ENCODE measurements at places on chromosomes 12 and 14. TPM values are rescaled to one million over a fixed set of nuclear protein-coding genes. Genes with fewer than 3 reads are reported as not detected.
A peak's percentile ranks its signal among the peaks of the same experiment; 100 is the strongest.

- no peak for DNase-seq
Observed at GRCh38 chr12:75943730-75944096, 87.9 kb downstream of the PHLDA1 start.

- no peak for DNase-seq
Observed at GRCh38 chr12:109273354-109273753, 35.7 kb downstream of the FOXN4 start.

DNA sequence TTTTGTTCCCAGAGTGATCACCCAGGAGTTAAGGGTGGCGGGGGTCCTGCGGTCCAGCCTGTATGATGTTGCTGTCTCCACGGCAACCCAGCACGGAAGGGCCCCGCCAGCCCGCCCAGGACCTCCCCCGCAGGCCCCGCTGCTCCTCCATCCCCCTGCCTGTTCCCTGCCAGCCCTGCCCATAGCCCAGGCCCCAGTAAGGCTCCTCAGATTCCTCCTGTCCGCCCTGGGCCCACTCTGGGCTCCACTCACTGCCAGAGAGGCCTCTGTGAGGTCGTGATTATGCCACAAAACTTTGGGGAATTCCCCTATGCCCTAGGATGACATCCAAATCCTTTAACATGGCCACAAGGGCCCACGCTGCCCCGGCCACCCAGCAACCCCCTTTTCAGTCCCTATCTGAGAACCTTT, 20.8 kb downstream of the HSP90AA1 start:
- DNase-seq = no peak

GRCh38 chr12:57229634-57230380, at the start of gene SHMT2:
Gene SHMT2, plus strand, starts transcription at chr12:57229711. Its CDS starts 68 bp downstream, at chr12:57229779.
- DNase-seq = peak; percentile 69

- no peak for DNase-seq
Observed at GRCh38 chr12:127162307-127162706, 1104.7 kb upstream of the TMEM132C start.

DNA sequence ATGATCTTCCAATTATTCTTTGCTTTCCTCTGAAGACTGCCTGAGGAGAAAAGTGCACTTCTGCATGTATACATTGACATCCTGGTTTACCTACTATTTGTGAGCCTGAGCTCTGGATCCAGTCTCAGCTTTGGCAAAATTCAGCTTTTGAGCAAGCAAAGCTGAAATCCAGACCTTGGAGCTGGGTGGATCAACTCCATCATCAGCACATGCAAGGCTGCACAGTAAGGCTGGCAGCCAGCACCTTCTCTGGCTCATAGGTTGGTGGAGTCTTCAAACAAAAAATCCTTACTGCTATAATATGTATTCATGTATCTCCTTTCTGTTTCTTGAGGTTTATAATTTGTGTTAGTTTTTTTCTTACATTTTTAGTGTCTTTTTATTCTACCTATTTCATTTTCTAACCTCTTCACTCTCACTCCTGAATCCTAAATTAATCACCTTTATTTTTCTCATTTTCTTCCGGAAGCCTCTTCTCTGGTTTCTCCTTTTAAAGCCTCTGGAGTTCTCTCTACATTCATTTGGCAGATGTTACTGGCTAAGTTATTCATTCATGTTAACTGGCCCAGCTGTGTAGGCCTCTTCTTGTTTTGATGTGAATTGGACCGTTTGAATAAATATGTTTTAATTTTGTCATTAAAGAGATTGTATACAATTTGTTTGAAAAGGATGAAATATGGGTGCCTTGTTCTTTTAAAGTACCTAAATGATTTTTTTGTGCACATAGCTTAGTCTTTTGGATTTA, 224.8 kb downstream of the DACT1 start:
- DNase-seq = no peak

- DNase-seq = no peak
Observed at GRCh38 chr12:65430571-65431306, 152.3 kb downstream of the MSRB3 start.

- DNase-seq = no peak
Observed at GRCh38 chr12:97005646-97006045, 98.6 kb downstream of the NEDD1 start.

- no peak for DNase-seq
Observed at GRCh38 chr14:34750670-34751069, 36.3 kb upstream of the CFL2 start.

DNA sequence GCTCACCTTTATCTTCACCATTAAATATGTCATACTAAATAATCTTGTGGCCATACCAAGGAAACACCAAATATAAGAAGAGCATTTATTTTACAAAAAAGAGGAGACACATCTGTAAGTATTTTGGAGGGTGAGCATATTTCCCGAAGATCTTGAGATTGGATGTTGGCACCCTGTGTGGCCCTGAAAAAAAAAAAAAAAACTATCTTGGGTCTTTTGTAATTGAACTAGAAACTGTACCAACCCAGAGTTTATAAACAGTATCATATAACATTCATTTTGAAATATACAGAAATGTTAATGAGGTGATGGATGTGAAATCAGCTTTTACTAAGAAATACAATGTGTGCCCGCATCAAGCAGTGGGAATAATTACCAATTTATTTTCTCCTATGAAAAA, 104.0 kb upstream of the FRMD6 start:
- DNase-seq = no peak

- no peak for DNase-seq
Observed at GRCh38 chr12:43891856-43892574, 56.1 kb downstream of the TMEM117 start.

DNA sequence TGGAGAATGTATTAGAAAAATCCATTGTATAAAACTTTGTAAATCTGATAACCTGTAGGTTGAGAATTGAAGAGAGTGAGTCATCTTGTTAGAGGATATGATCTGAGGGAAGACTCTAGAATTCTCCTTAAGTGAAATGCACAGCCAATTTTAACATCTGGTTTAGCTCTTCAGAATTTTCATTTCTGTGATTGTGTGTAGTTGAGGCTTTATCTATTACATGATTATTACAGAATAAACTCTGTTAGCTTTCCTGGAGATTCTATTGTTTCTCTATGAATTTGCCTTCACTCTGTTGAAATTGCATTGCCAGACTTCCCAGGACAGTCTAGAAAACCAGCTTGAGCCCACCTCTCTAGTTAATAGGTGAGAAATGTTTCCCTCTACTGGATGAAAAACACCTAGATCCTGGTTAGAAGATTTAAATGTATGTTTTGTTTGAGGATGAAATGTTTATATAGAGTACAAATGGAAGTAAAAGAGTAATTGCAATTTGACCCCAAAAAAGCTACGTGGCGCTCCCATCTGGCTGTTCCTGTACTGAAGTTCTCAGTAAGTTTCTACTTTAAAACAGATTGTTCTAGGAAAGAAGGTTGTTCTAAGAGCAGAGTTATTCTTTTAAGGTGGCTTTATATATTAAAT, 2.9 kb downstream of the NUDT4 start:
- no peak for DNase-seq

- no peak for DNase-seq
Observed at GRCh38 chr14:65187421-65188049, 85.2 kb upstream of the MAX start.

DNA sequence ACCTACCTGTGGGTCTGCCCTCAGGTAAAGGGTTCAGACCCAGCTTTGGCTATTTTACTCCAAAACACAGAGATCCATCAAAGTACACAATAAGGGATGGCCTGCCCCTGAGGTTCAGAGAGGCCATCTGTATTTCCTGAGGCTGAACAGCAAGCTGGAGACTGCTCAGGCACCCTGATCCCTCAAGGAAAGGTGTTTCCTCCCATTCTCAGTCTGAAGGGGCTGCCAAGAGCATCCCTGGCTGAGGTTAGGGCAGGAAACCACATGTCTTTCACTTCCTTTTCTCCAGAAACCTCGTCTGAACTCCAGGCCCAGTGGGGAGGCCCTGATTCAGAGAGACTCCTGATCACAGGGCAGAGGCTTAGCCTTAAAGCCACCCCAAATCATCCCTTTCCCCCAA, 1.5 kb downstream of the RILPL1 start:
- DNase-seq = no peak

- no peak for DNase-seq
Observed at GRCh38 chr12:54593135-54593534, 4.7 kb upstream of the PPP1R1A start.

DNA sequence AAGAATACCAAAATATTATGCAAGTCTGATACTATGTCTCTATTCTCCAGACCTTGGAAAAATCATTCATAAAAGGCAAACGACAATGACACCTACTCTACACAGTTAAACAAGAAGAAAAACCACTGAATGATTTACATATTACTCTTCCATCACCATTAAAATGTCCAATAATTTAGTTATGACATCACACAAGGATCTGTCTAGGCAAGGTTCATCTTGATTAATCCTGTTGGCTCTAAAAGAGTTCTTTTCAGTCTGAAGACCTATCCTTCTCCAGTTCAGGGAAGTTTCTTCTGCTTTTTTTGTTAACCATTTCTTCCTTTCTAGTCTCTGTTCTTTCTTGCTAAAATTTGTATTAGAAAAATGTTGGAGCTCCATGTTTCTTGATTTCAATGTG, 64.0 kb downstream of the OSBPL8 start:
- DNase-seq = no peak

- no peak for DNase-seq
Observed at GRCh38 chr12:2068653-2069052, 15.9 kb downstream of the CACNA1C start.

The CELA1 gene
- not detected for polyA plus RNA-seq

The SLC7A7 gene
- 9.4 TPM for polyA plus RNA-seq

The CEBPE gene
- not detected for polyA plus RNA-seq

The CTSG gene
- not detected for polyA plus RNA-seq

The KRT82 gene
- polyA plus RNA-seq = not detected

The SMCO2 gene
- 0.09 TPM for polyA plus RNA-seq

The SRRM4 gene
- polyA plus RNA-seq = not detected

The BCL11B gene
- polyA plus RNA-seq = not detected

The CLEC4D gene
- not detected for polyA plus RNA-seq
